DMS153 (cell line): ENCODE measurements at places on chromosomes 2 and 18.

DNA sequence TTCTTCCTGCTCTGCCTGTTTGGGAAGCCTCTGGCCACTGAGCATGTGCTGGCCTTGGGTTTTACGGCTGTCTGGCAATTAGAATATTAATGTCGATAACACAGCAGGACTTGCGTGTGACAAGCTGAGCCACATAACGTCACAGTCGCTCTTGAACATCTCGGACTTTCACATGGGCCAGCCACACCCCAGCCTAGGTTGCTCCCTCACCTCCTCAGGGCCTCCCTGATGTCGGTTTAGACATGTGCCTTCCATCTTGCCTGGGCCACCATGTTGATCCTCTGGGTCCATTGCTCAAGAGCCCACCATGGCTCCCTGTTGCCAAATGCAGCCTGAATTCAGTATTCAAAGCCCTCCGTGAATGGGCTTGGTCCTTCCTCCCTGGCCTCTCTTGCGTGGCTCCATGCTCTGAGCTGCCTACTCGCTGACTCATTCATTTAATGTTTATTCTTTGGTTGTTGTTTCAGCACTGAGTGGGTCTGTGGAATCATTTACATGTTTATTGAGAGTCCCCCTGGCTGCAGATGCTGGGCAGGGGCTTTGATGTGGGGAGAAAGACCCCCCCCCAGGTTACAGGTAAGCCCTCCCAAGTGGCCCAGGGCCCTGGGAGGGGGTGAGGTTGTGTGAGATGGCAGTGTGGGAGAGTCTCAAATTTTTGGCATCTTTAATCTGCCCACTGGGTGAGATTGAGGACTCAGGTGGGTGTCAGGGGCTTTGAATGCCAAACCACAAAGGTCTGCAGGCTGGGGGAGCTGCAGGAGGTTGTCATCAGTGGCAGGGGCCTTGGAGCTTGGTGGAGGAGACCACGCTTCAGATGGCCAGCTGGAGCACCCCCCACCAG, 62.0 kb downstream of the ODC1 start:
- no peak for DNase-seq

- DNase-seq: peak; percentile 85
These were observed 503.6 kb downstream of the ARHGAP15 start for GRCh38 chr2:143632751-143633374.

DNA sequence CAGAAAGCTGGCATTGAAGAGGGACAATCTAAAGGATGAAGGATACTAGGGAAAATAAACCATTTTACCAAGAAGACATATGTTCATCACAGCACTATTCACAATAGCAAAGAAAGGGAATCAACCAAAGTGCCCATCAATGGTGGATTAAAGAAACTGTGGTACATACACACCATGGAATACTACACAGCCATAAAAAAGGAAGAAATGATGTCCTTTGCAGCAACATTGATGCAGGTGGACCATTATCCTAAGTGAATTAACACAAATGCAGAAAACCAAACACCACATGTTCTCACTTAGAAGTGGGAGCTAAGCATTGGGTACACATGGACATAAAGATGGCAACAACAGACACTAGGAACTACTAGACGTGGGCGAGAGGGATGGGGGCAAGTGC, 7.2 kb upstream of the MFF start:
- no peak for DNase-seq

- no peak for DNase-seq
These were observed 1632.8 kb upstream of the CELF4 start for GRCh38 chr18:39198376-39198775.

GRCh38 chr2:239581352-239581901, 180.6 kb upstream of the HDAC4 start:
- no peak for DNase-seq

DNA sequence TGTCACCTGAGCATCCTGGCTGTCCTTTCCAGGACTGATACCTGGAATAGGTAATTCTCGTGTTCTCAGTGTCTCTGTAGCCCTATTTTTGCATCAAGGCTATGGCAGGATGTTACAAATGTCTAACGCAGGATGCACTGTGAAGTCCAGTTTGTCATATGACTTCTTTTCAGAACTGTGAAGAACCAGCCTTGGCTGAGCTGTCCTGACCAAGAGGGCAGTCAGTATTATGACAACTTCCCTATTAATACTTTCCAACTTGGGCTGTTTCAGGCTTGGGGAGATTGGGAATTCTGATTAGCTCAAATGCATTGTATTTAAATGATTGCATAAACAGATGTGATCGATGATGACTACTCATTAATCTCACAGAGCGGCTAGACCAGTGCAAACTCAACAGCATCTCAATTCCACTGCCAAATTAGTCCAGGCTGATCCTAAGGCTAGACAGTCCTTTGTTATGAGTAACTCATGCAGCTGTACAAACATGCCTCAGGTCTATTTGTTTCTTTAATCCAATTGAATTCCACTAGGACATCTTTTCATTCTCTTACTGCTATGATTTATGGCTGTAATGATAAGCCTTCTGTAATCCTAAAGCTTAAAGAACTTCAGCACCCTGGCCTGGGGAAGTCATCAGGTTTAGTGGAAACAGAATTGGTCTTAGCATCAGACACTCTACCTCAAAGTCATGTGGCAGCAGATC, 331.6 kb downstream of the KCNS3 start:
- peak; percentile 69 for DNase-seq

DNA sequence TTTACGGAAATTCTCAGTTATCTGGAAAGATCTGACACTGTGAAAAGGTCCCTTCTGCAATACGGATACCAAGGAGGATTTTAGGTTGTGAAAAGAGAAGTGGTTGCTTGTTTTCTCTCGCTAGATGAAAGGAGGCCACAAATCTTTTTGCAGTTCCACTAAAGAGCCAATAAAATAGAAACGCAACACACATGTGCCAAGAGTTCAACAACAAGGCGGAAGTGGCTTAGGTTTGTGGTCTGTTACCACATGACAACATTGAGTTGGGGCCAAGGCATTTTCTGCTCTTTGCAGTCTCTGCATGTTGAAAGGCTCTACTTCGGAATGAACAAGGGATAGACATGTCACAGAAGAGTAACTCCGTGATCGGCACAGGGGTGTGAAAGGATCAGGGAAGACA, 115.7 kb upstream of the OSR1 start:
- DNase-seq: no peak

DNA sequence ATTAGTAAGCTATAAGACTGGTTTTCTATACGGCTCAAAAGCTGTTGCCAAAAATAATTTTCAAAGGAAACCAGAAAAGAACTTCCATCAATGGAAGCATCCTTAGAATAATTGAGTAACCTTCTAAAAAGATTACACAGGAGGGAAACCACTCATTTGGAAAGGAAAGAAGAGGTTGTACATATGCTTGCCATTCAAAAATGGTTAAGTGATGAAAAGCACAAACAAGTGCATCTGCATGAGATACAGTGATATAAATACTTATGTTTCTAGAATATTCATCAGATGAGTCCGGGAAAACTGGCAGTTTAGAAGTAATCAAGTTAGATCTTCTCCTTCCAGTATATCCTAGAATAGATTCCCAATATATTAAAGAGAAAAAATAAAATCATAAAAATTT, 20.1 kb upstream of the SMAD2 start:
- no peak for DNase-seq

DNA sequence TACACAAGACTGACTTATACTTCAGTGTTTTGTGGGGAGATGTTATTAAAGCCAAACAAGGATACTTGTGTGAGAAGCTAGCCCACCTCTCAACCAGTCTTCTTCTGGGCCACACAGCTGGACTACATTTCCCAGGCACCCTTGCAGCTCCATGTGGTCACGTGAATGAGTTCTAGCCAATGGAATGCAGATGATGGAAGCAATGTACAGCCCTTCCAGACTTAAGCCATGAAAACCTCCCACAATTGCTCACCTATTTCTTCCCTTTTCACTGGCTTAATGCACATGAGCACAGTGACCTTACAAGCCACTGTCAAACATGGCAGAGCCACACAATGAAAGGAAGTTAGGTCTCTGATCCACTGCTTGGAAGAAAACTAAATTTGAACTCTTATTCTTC, 20.4 kb upstream of the FEZ2 start:
- peak; percentile 5 for DNase-seq

GRCh38 chr2:216473187-216473586, 25.5 kb upstream of the RPL37A start:
- DNase-seq: no peak

GRCh38 chr2:24832521-24832920, 39.3 kb downstream of the CENPO start:
- no peak for DNase-seq

DNA sequence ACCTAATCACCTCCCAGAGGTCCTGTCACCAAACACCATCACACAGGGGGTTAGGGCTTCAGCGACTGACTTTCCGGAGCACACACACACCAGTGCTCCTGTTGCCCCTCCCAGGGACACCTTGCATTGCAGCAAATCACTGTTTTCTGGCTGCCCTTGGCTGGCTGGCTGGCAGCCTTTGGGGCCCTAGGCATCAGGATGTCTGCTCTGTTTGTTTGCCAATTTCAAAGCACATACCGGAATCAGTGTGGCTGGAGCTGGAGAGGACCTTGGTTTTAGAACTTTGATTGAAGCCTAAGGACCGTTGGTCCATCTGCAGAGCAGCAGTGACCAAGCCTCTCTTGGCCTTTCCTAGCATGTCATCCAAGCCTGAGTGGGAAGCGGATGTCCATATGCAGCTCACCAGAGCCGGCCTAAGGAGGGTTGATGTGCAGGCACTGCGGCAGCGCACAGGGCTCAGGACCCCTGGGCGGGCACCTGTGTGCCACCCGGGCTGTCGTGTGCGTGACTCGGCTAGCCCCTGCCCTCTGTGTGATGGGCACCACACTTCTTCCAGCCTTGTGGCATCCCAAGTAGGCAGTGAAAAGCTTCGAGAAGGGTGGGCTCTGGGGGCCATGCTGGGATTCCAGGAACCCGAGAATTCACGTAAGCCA, 62.1 kb downstream of the GBX2 start:
- DNase-seq: no peak

DNA sequence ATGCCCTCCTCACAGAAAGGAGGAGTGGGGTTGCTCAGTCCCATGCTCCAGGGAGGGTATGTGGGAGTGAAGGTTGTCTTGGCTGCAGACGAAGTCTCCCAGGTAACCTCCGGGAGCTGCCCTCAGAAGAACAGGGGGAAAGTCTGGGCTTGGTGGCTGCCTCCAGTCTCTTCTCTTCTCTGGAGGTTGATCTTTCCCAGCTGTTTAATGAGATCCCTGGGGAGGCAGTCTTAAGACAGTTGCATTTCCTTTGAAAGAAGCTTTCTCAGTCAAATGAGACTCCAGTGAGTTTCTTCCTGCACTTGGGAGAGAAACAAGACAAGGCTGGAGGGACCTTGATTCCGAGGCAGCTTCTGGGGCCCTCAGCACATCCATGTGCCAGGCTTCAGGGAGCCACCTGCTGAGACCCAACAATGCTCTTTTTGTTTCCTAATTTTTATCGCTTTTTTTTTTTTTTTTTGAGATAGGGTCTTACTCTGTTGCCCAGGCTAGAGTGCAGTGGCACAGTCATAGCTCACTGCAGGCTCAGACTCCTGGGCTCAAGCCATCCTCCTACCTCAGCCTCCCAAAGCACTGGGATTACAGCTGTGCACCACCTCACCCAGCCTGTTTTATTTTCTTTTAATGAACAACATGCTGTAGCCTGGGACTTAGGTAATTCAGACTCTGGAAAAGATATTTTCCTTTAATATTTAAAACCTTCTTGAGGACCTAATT, 71.7 kb upstream of the TPO start:
- no peak for DNase-seq

DNA sequence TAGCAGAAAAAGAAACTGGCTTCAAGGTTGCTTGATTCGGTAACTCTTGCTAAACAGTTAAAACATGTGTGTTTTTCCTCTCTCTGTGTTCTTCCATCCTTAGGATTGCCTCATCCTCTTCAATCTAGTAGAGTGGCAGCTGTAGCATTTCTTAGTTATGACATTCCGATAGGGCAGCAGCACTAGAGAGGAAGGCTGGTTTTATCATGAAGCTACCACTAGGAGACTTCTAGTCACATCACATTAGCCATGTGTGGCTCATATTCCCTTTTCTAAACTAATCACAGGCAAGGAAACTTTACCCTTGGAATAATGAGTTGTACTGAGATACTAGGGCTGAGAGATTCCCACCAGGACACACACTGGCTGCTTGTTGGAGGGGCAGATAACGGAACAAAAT, 187.6 kb downstream of the DOK6 start:
- DNase-seq: no peak

- DNase-seq: no peak
These were observed 102.2 kb downstream of the PDE1A start for GRCh38 chr2:182324665-182325064.

- DNase-seq: no peak
These were observed 745.6 kb upstream of the RAB6C start for GRCh38 chr2:129233751-129234406.

DNA sequence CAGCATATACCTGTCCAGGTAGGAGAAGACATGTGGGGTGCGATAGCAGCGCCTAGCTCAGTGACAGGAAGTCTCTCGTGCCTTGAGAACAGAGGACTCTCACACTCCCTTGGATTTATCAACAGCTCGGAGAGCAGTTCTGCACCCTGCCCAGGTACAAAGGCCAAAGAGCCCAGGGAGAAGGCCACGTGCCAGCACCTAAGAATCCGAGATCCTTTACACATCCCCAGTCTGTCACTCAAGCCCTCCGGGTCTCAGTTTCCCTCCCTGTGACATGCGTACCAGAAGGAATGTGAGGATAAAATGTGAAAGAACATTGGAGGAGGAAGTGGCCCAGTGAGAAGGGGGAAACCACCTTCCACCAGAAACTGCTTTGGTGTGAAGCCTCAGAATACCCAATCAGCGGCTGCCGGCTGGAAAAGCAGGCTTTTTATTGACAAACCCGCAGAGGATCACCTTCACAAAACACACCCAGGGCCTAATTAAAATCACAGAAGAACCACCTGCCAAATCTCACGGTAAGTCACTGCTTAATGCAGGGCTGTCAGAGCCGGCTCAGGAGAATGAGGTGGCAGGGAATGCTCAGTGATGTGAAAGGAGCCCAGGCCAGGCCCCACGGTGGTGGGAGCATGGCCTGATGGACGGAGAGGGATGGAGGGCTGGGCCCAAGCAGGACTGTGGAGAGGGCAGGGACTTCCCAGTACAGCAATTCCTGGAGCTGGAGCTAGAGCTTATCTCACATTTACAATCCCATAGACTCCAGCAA, 66.3 kb downstream of the MYO5B start:
- DNase-seq: peak; percentile 82

DNA sequence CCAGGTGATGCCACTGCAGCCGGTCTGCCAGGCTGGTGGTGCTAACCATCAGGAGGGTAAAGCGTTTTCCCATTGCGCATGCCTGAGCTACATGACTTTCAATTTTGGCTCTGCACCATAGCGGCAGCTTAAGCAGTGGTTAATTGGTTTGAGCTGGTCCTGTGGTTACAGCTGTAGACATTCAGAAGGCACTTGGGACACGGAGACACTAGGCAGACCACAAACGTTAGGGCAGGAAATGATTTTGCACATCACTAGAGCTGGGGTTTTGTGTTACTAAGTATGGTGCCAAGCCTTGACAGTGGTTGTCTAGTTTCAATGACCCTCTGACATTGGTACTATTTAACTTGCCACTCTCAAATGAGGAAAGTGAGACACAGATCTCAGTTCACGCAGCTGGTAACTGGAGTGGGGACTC, 28.9 kb upstream of the CNOT11 start:
- DNase-seq: no peak

GRCh38 chr2:183232161-183232865, 108.1 kb downstream of the NUP35 start:
- no peak for DNase-seq
